Keratinocyte (primary cell): ENCODE measurements at places on chromosomes 3 and 15. TPM values are rescaled to one million over a fixed set of nuclear protein-coding genes. Genes with fewer than 3 reads are reported as not detected.

Gene PIGB
- 13.3 to 29.1 TPM (median 24.8 TPM) in 3 replicates for polyA plus RNA-seq

Gene CLSTN2
- polyA plus RNA-seq = 0.09 to 0.17 TPM (median 0.10 TPM) in 3 replicates

GRCh38 chr3:84683493-84683892 lies 275.3 kb upstream of the CADM2 start:
- DNase-seq = no peak

DNA sequence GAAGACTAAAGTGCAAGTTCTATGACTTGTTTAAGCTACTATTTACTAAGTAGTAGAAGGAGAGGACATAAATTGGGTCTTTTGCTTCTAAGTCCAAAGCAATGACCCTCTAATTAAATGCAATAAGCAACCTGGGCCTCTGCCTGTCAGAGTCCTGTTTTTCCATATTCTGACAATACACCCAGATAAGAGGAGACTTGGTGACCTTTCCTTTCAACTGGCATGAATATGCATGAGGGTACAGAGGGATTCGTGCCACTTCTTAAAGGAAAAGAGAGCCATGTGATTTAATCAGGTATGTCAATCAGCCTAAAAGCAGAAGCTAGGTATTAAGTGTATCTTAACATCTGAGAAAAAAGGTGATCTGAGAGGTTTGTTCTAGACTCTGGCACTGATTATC lies 50.7 kb upstream of the FGF7 start:
- DNase-seq = no peak

- DNase-seq = no peak
Measured at GRCh38 chr3:48989126-48989795, 780 bp upstream of the P4HTM start.

GRCh38 chr15:25169318-25169717 lies 214.5 kb downstream of the SNRPN start:
- no peak for DNase-seq

DNA sequence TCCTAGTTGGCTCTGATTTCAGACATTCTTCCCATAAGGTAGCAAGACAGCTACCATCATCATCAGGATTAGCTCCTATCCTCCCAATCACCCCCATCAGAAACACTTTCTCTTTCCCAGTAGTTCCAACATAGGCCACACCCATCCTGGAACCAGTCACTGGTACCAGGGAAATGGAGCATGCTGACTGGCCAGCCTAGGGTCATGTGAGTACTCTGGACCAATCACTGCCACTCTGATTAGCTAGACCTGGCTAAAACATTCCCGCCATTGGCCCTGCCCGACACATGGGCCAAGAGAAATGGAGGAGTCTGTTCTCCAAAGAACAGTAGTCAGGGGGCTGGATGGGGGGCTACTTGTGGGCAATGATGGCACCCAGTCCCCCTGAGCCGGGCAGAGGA lies 12.4 kb downstream of the EFCC1 start:
- no peak for DNase-seq

DNA sequence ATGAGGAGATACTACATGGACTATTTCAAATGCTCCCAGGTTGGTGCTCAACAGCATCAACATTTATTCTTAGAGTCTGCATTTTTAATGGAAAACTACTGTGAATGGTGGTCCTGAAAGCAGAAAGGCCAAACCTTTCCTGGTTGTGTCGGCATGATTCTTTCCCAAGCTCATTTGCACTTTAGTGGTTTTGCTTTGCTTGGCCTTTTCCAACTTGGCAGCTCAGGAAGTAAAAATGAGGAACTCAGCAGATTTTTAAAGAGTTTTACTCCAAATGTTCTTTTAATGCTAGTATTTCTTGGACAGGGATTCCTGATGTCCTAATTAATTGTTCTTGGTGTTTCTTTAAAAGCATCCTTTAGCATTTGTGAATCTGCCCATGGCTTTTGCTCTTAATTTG lies 197.4 kb downstream of the SLC9A9 start:
- DNase-seq = no peak

- DNase-seq = no peak
Measured at GRCh38 chr15:78866803-78867202, 5.9 kb upstream of the MORF4L1 start.

Gene LIPC
- polyA plus RNA-seq = not detected in 3 replicates

- DNase-seq = no peak
Measured at GRCh38 chr3:195539479-195539878, 3.6 kb downstream of the PPP1R2 start.

Gene DUOX1
- polyA plus RNA-seq = 13.6 to 32.5 TPM (median 16.3 TPM) in 3 replicates

Gene SAMMSON
- not detected in 3 replicates for polyA plus RNA-seq

DNA sequence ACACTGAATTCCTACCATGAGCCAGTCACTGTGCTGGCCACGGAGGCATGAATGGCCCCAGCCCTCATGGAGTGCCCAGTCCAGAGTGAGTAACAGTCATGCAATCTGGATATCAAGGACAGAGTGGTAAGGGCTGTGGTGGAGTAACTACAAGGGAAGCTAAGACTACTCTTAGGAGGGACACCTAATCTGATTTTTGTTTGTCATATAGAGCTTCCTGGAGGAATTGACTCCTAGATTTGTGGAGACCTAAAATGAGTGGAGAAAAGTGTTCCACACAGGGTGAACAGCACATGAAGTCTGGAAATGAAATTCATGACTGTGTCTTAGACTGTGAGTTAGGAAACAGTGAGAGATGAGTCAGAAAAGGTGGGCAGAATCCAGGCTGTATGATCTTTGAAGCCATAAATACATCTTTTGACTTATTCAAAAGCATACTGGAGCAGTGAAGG lies 219.9 kb downstream of the NFKBIZ start:
- DNase-seq = no peak

- DNase-seq = no peak
Measured at GRCh38 chr3:42991341-42992315, 12.5 kb downstream of the GASK1A start.

DNA sequence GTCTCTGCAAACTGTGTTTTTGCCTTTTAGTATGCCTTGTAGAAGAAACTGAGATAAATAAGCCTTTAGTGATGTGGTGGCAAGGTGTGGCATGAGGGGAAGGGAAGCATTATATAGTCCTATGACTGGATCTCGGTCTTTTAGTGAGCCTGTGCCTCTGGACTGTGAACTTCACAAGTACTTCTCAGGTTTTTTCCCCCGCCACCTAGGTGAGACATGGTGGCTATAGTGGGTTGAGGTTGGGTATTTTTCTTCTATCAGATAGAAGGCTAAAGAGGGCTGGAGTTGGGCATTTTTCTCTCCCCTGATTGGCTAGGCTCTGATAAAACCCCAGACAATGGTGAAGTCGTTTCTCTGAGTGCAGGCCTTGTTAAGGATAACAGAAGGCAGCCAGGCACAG lies 38.7 kb upstream of the ZFAND6 start:
- DNase-seq = no peak

DNA sequence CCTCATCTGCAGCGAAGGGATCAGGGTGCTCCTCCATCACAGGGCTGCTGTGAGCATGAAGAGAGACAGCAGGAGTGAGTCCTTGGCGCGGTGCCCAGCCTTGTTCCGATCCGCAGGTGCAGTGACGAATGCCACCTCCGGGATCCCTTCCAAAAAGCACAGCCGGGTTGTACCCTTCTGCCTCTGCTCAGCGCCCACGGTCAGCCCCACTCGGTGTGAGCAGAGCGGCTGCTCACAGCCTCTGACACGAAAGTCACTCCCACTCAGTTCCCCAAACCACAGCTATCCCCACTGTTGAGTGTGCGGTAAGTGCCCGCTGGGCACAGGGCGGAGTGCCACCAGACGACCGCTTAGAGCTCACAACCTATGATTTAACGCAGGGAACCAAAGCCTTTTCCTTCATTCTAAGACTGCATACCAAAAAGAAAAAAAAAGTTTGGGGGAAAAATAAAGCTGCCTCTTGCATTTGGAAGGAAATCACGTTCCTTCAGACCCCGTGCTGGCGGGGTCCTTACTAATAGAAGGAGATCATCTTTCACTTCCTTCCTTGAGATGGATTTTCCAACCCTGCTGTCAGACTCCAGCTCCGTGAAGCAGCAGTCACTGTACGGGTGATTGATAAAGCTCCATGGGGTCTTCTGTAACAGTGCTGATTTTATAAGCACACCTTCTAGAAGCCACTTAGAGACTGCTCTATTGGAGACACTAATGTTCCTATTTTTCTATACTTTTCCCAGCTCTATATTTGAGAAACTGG lies 34.7 kb upstream of the TUBGCP5 start:
- no peak for DNase-seq

Gene TM4SF18
- not detected in 3 replicates for polyA plus RNA-seq

Gene PLA2G4E
- 1.1 to 6.7 TPM (median 3.5 TPM) in 3 replicates for polyA plus RNA-seq

DNA sequence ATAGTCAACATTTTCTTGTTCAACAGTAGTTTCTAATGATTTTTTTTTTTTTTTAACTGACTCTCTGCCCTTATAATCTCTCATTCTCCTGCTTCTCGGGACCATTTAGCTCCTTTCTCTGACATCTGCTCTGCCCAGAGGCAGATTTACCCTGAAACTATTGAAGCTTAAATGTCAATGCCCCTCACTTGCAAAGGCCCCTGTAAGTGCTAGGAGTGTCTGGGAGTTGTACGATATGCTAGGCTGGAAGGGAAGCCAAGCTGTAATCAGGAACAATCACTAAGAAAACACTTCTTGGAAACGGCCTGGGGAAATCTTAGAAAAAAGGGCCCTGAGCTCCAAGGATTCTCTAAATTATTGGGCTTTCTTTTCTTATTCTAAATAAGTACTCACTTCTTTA lies 5.8 kb upstream of the PLOD2 start:
- DNase-seq = no peak

Gene SEC22C
- polyA plus RNA-seq = 45.3 to 58.4 TPM (median 54.9 TPM) in 3 replicates

- DNase-seq = no peak
Measured at GRCh38 chr3:57911593-57911992, 96.6 kb upstream of the FLNB start.

Gene PPM1L
- polyA plus RNA-seq = 0.52 to 0.61 TPM (median 0.58 TPM) in 3 replicates

Gene DUOXA2
- not detected in 3 replicates for polyA plus RNA-seq

- no peak for DNase-seq
Measured at GRCh38 chr3:131553495-131554247, 50.9 kb upstream of the MRPL3 start.

- no peak for DNase-seq
Measured at GRCh38 chr3:150149651-150150051, 179.0 kb upstream of the PFN2 start.

GRCh38 chr3:59797533-59797932 lies 747.7 kb upstream of the CFAP20DC start:
- no peak for DNase-seq

Gene GPR160
- 0.12 to 0.29 TPM (median 0.22 TPM) in 3 replicates for polyA plus RNA-seq

- DNase-seq = no peak
Measured at GRCh38 chr15:97383516-97383915, 577.0 kb upstream of the ARRDC4 start.

DNA sequence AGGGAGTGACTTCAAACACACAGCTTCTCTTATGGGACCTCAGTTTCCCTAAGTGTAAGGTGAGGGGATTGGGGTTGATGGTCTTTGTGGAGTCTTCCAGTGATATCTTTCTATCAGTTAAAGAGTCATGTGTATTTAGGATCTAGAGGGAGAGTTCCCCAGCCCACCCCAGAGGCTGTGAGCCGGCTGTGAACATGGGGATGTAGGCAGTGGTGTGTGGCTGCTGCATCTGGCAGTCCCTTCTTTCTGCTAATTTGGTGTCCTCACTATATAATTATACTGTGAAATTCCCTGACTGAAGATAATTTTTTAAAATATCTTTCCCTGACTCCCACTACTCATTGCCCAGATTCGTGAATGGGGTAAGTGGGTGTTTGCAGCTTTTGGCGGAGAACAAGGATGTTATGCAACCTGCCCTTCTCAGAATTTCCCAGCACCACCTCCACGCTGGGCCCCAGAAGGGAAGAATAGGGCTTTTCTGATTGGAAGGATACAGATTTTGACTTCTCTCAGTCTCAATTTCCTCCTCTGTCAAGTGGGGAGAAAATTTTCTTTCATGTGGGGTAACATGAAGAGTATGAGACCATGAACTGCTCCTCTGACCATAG lies 79.0 kb upstream of the RASGRF1 start:
- no peak for DNase-seq

DNA sequence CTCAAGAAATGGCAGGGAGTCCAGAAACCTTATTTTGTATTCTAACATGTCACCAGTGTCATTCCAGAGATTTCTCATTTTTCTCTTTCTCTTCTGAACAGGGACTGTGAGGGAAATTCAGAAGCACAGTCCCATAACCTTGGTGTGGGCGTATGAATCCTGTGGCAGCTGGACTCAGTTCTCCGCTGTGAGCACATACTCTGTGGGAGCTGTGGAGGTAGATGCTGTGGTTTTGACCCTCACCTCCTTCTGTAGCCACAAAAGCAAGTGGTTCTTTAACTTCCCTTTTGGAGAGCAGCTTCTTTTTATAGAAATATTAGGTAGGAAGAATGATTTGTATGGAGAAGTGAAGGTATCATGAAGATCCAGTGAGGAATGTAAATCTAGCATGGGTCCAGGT lies 13.4 kb downstream of the TMEM207 start:
- no peak for DNase-seq

GRCh38 chr15:64527263-64527984 lies 67.0 kb downstream of the ZNF609 start:
- no peak for DNase-seq

DNA sequence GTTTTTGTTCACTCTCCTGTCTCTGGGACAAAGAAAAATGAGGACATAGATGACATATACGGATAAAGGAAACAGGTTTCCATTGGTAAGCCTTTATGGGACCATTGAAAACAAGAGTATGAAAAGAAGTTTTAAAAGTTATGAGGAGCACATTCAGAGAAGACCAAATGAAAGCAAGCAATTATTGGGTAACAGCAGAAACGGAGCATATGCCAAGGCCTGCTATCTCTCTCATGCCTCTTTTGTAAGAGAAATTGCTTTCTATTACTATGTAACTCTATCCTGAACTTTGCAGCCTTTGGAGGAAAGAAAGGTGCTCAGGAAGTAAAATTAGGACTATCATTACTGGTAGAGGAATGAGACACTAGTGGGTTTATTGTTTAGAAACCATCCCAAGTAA lies 14.9 kb upstream of the DPH6 start:
- DNase-seq = no peak

Gene C3orf49
- polyA plus RNA-seq = not detected in 3 replicates

DNA sequence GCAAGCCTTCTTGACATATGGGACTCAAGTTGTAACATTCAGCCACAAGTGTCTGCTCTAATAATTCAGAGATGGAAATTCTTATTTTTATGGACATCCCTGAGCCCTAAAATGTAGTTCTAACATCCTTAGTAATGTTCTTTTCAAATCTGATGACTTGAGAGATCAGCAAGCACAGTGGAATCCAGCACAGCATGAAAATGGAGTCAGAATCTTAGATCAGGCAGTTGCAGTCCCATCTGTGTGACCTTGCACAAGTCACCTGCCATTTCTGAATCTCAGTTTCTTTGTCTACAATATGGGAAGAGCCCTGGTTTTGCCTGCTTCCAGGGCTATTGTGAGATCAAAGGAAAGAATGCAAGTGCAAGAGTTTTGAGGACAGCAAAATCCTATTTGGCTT lies 183.9 kb upstream of the LPP start:
- no peak for DNase-seq
